A549 treated with AZD2906 at 1 μM for 4 hours (cell line): ENCODE measurements at places on chromosomes 3 and 15. TPM values are rescaled to one million over a fixed set of nuclear protein-coding genes. Genes with fewer than 3 reads are reported as not detected.

The KLHL40 gene
- total RNA-seq = not detected in 5 replicates

The POU1F1 gene
- 0.22 TPM in 1 of 5 replicates, not detected in the others for total RNA-seq

The RFX7 gene
- 8.4 to 13.3 TPM (median 12.1 TPM) in 5 replicates for total RNA-seq

The SNX33 gene
- 12.5 to 16.3 TPM (median 15.4 TPM) in 5 replicates for total RNA-seq

The EPHA6 gene
- total RNA-seq = 0.06 to 0.24 TPM (median 0.09 TPM) in 5 replicates

The IFRD2 gene
- 71.9 to 93.3 TPM (median 89.3 TPM) in 5 replicates for total RNA-seq

The STRIT1 gene
- not detected in 5 replicates for total RNA-seq
